HFFc6 (cell line): ENCODE measurements at places on chromosomes 11 and 22.

DNA sequence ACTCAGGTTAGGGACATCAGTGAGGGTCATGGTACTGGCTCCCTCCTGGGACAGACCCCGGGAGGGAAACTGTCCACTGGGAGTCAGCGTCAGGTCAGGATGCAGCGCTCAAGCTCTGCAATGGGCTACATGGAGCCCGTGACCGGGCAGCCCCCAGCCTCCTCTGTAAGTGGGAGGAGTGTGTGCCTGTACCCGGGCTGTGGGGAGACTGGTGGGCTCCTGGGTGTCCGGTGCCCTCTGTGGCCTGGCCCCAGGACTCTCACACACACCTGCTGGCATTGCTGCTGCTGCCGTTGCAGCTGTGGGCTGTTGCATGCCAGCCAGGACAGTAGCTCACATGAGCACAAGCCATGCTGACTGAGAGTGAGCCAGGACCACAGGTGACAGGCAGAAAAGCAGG lies 630.3 kb downstream of the TBC1D22A start:
- DNase-seq, result no peak

DNA sequence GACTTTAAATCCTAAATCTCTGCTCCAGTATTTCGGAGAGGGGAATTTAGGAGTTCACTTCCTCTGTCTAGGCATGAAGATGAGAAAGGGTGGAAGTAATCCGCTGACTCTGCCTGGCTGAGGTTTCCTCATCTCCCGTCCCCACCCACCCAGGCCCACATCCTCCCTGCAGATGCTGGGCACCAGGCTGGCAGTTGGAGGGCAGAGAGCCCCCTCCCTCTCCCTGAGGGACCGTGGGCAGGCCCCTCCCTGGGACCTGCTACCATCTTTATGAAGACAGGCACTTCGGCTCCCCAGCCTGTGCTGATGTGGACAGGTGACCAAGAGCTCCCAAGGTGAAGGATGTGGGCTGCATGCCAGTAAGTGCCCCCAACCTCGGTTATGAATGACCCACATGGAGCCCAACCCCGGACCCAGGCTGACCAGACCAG lies 6.7 kb downstream of the CASTOR1 start:
- DNase-seq, result no peak

GRCh38 chr11:6225896-6226295 lies 8.5 kb downstream of the FHIP1B start:
- no peak for DNase-seq

DNA sequence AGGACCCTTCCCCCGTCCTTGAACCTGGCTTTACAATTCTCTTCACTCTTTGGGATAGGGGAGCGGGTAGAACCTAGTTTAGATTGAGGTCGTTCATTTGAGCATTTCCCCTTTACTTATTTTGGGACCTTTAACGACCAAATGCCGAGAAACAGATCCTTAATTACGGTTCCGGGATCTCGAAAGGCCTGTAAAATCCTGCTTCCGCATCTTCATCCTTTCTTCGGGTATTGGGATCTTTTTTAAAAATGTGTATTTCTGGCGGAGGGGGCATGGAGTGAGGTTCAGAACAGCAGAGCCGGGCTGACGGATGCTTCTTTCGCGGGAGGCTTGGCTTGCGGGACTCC lies 395 bp upstream of the HIPK3 start:
- DNase-seq, result no peak

DNA sequence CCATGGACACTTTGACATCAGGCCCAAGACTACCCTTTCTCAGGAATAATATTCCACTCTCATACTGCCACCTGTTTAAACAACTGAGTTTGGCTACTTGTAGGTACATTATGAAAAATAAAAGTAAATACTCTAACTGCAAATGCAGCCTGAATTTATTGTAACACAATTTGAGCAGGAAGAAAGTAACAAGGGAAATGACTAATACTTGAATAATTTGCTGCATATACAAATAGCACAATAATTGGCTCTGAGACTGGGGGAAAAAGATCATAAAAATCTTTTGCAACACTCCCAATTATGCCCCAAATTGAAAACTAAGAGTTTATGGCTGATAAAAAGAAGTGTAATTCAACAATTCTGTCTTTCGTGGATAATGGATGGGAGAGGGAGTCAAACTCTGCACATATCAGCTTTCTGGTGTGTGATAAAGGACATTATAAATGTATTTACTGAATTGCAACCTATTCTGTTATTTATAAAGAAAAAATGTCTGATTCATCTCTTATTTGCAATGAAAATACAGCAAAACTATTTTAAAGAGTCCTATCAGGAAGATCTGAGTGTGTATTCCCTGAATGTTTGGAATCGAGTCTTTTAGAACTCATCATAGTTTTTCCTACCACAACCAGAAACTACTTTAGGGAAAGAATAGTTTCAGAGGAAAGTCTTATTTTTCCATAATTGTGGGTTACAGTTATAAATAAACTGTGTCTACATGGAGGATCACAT lies 359.0 kb downstream of the JRKL start:
- peak; percentile 69 for DNase-seq

- DNase-seq, result no peak
Observed at GRCh38 chr11:73275381-73275750, 3.2 kb downstream of the P2RY6 start.

- DNase-seq, result no peak
Observed at GRCh38 chr11:128933481-128934178, 9.0 kb downstream of the TP53AIP1 start.

DNA sequence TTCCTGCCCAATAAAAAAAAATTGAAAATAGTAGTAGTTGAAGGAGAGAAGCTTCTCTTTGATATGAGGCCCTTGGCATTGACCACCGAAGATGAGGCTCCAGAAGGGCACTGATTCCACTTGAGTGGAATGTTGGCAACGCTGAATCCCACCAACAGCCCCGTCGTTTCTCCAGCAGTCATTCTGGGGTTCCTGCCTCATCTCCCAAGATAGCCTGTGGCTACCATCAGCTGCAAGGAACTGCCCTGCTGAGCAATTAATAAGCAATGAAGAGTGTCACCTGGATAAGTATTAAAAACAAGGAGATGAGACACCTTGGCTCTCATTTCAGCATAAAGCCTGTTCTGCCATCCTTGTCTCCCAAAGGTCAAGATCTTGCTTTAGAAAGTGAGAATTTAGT lies 144.1 kb downstream of the CSNK2A3 start:
- no peak for DNase-seq

DNA sequence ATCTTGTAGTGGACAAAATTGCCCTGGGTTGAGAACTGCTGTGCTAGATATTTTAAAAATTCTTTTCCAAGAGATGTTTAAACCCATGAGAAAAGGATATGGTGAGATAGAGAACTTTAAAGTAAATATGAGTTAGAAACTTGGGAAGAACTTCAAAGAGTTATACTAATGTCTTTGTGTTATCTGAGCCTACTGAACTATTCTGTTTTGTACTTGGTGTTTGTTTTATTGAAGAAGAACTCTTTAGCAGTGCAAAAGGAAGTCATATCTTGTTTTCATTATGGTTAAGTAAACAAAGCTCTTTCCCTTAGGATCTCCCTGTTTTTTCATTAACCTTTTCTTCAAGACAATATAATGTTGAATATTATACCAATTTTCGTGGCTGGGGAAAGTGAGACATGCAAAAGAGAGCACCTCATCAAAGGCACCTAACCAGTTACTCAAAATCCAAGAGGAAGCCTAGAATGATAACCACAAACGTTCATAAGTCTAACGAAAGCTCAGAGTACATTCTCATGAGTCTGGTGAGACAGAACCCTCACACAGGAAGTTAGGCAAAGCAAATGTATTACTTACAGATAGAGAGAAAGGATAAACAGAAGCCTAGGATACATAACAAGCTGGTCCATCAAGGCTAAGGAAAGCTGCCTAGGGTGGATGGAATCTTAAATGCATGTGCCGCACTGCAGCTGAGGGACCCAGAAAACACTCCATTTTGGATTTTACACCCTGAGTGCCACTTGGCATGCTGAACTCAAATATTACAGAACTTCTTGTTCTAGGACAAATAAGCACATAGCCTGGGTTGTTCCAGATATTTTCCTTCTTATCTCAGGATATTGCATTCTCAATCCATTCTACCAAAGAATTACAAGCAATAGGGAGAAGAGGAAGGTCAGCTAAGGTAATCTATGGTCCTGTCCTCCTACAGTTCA lies 112.5 kb upstream of the ANO3 start:
- no peak for DNase-seq

GRCh38 chr22:45096256-45096907 lies 67.3 kb upstream of the NUP50 start:
- DNase-seq, result peak; percentile 48

DNA sequence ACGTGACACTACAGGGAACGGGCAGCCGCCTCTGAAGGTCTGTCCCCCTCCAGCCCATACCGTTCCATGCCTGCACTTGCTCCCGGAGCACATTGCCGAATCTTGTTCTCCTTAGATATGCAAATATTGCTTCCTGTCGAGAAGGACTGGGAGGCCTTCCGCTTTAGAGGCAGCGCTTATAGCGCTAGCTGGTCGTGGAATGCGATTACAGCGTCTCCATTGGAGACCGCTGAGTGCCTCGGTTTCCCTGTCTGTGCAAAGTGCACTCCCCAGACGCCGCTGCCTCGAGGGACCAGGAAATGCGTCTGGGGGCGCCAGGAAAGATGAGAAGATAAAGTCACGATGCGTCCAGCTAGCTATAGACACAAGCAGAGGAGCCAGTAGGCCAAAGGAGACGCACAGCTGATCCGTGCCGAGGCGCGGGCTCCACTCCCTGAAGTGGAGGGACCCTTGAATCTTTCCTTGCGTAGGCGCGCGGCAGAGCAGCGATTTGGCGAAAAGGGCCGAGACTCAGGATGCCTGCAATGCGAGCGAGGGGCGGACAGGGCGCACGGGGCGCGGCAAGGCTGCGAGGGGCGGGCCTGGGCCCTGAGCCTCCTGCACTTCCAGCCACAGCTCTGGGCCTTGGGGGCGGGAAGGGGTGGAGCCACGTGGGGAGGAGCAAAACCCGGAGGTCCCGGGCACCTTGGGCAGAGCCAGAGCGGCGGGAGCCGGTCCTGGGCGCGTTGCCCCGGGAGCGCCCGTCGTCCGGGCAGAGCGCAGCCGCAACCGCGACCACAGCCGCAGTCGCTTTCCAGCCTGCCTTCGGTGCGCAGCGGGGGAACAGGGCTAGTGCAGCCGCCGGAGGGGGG lies at the start of gene RASSF10:
Gene RASSF10 (plus strand): TSS at position 692 of the 851 bp plus-strand sequence. CDS start 261 bp downstream, outside the sequence.
- DNase-seq, result no peak

- no peak for DNase-seq
Observed at GRCh38 chr11:131037873-131038272, 121.6 kb upstream of the SNX19 start.

- DNase-seq, result no peak
Observed at GRCh38 chr11:26287067-26287518, 44.8 kb upstream of the ANO3 start.

GRCh38 chr11:130644187-130644586 lies 195.7 kb downstream of the ADAMTS15 start:
- no peak for DNase-seq

- peak; percentile 75 for DNase-seq
Observed at GRCh38 chr11:57800444-57801182, 39.0 kb downstream of the CTNND1 start.

DNA sequence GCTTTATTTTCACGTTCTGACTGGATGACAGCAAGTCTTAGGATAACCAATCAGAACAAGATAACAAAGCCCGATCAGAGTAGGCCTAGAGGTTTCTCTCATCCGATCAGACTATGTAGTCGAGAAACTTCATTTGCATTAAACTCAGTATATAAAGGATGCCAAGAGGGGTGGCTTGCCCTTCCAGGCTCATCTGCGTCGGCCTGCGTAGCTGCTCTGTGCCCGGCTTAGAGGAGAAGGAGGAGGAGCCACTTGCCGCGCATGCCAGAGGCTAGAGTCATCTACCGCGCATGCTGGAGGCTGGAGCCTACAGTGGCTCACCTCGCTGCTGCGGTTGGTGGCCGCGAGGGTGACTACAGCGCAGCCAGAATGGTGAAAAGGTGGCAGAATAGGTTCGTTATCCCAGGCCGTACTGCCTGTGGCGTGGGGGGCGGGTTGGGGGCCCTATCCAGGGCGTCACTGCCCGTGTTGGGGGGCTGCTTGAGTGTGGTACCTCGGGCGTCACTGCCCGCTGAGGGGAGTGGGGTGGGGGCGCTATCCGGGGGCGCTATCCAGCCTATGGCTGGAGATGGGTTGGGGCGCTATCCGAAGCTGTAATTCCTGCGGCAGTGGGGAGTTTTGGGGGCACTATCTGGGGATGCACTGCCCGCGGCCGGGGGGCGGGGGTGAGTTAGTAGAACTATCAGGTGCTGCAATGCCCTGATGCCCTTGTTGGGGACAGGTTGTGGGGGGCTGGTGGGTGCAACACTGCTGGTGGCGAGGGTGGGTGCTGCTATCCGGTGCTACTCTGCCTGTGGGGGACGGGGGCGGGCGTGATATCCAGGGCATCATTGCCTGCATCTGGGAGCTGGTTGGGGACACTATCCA lies at the start of gene RFPL2:
Gene RFPL2 (minus strand): TSS at position 218 of the 867 bp plus-strand sequence. CDS start 2,622 bp downstream, outside the sequence.
- peak; percentile 30 for DNase-seq

GRCh38 chr11:77519847-77520246 lies 46.0 kb upstream of the PAK1 start:
- no peak for DNase-seq

GRCh38 chr11:19711911-19712280 lies 741 bp upstream of the NAV2 start:
- DNase-seq, result no peak

GRCh38 chr11:92859156-92859690 lies 110.2 kb upstream of the MTNR1B start:
- DNase-seq, result no peak

GRCh38 chr22:45893516-45893915 lies 83.4 kb downstream of the WNT7B start:
- DNase-seq, result no peak

DNA sequence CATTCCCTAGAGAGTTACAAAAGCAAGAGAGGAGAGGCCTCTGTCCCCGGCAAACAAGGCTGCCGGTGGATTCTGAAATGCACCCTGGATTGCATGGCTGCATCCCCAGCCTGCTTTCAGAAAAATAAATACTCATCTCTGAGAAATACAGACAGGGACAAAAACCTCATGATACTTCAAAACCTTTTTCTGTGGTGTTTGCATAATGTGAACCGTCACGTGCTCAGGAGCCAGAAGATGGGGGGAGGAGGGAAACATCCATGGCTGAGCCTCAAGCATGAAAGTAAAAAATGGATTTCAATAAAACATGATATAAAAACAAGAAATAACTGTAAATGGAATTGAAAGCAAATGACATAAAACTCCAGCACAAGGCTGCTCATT lies 198.5 kb upstream of the NCAM1 start:
- DNase-seq, result no peak

DNA sequence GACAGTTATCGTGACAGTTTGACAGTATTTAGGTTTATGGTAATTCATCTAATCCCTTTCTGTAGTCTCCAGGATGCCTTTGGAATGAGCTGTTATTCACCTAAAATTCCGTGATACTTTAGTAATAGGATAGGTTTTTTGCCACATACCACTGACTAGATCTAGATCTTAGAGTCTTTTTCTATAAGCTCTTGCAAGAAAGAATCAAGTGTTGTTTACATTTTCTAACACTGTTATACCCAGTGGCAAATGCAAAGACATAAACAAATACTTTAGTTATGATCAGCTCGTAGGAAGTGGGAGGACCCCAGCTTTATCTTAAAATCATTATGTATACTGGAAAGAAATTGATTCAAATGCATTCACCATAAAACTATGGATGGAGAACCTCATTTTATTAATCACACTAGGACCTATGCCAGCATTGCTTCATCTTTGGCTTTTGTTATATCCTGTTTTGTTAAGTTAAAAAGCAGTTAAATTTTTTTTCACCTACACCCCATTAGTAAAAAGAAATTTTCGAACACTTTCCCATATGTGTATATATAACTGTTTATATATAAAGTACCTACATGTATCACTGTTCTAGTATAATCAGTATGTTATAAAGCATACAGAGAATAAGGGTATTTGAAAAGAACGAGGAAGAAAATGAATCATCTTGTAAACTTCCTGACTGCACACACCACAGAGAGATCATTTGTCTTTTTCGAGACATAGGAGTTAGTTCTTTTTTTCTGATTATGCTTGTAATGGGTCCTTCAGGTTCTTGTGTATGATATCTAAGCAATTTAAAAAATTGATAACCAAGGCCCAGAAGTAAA lies 60.9 kb downstream of the PDHX start:
- DNase-seq, result peak; percentile 87
